ENCODE measurements at places on chromosomes 13 and 19.

- no peak for DNase-seq
These were observed 22.9 kb downstream of the COMP start for GRCh38 chr19:18768046-18768771.

- no peak for DNase-seq
These were observed 173.9 kb upstream of the SERP2 start for GRCh38 chr13:44199627-44200207.

GRCh38 chr13:111503376-111503775 lies 182.9 kb downstream of the TEX29 start:
- no peak for DNase-seq

- no peak for DNase-seq
These were observed 415.0 kb upstream of the SPRY2 start for GRCh38 chr13:80755910-80756309.

DNA sequence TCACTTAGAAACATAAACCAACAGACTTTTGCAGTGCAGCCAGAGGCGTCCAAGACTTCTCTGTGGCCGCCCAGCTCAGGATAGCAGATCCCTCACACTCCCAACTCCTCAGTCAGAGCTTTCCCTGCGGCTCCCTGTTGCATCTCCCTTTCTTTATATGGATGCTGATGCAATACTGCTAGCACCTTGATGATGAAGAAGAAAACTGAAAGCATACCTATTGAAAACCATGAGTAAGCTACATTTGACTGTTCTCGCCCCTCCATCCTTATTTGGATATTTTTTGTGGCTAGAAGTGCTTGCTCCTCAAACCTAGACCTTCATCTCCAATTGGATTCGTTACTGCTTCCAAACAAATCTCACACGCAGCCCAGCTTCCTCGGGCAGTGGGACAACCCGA lies 57.3 kb upstream of the UBL3 start:
- no peak for DNase-seq

All from NCI-H187 (cell line).